ENCODE measurements at places on chromosomes 13 and 19.

- no peak for DNase-seq
Observed at GRCh38 chr13:72127031-72127430, 260.0 kb upstream of the DACH1 start.

- DNase-seq, result no peak
Observed at GRCh38 chr19:6743714-6744380, 4.4 kb downstream of the TRIP10 start.

DNA sequence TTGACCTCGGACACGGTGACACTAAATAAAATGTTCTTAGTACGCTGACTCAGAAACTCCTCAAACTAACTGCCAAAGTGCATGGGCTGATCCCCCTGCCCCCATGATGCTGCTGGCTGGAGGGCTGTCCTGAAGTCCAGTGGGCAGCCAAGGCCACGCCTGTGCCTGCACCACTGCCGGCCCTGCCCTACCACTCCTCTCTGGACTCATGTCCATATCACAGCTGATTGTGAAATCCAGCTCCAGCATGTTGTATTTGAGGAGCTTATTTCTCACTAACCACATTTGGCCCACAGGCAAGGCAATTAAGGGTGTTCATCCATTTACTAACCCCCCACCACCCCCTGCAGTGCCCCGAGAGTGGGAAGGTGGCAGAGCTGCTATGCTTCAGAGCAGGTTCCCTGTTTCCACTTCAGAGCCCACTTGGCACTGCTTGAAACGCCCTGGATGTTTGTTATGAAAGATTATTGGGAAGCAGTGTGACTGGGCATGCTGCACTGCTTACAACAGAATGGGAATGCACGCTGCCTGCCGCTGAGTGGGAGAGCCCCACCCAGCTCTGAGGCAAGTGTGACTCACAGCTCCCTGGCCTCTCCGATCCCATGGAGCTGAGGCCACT, 114.0 kb downstream of the UQCRFS1 start:
- no peak for DNase-seq

- DNase-seq, result no peak
Observed at GRCh38 chr19:5949792-5950305, 28.1 kb downstream of the RANBP3 start.

All from SW 1271 (cell line).